ENCODE measurements at places on chromosomes 16 and 17.

DNA sequence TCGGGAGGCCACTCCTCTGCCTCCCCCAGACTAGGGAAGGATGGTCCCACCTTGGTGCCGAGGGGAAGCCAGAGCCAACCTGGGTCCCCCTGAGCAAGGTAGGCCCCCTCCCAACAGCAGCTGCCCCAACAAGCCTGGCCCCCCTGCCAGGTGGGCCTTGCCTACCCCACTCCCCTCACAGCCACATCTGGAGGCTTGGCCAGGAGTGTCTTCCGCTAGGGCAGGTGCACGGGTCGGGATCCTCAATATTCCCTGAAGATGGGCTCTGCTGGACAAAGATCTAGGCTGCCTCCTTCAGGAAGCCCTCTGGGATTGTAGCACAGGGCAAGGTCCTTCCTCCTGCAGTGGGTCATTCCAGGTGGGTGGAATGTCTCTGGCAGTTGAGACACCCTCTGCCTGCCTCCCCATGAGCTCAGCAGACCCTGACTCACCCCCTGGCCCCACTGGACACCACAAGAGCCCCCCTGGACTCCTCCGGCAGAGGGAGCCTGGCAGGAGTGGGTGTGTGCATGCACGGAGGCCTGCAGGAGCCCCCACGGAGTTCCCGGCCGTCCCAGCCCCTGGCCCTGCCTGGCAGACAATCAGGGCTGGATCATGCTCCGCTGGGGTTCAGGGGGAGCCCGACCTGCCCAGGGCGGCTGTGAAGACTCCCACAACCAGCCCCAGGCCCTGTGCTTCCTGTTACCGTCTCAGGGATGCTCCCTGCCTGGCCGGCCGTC is 435 bp downstream of the C1QTNF8 start:
- no peak for DNase-seq

GRCh38 chr17:36142235-36142634 is 34.2 kb downstream of the TBC1D3B start:
- no peak for DNase-seq

DNA sequence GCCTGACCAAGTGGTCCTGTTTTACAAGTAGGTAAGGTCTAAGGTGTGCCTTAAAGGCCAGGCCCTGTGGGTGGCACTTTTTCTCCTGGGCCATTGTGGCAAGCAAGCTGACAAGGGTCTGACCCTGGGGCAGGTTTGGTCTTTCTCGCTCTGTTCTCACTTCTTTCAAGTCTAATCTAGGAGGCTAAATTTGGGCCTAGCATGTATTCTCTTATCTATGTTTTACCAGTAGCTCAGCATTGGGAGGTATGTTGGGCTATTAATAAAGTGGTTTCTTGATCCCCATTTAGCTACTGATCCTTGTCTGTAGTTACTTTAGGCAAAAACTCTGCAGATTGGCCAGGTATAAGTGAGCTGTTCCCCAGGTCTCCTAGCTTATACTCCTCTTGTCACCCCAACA is 77.7 kb downstream of the DNAH3 start:
- DNase-seq, result no peak

DNA sequence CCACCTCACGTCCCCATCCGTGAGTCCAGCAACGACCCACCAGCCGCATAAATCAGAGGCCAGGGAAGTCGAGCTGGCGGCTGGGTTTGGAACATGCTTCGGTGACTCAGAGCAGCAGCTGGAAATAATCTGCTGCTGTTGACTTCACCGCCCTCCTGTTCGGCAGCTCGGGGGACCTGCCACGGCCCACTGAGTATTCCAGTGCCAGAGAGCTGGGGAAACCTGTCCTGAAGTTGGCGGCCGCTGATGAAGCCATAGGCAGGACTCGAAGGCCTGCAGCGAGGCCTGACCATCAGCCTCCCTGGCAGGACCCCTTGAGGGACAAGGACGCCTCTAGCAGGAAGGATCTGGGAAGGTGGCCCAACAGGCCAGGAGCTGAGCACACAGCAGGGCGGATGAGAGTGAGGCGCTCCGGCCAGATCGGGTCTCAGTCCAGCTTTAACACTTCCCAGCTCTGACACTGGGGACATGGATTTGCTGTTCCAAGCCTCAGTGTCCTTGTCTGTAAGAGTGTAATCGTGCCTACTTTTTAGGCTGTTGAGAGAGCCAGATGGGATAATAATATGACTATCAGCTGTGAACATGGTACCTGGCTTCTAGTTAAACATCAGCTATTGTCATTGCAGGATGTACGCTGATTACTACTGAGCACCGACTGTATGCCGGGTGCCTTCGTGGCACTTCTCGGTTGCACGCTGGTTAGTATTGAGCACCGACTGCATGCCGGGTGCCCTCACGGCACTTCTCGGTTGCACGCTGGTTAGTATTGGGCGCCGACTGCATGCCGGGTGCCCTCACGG is 50.4 kb upstream of the CIBAR2 start:
- no peak for DNase-seq

DNA sequence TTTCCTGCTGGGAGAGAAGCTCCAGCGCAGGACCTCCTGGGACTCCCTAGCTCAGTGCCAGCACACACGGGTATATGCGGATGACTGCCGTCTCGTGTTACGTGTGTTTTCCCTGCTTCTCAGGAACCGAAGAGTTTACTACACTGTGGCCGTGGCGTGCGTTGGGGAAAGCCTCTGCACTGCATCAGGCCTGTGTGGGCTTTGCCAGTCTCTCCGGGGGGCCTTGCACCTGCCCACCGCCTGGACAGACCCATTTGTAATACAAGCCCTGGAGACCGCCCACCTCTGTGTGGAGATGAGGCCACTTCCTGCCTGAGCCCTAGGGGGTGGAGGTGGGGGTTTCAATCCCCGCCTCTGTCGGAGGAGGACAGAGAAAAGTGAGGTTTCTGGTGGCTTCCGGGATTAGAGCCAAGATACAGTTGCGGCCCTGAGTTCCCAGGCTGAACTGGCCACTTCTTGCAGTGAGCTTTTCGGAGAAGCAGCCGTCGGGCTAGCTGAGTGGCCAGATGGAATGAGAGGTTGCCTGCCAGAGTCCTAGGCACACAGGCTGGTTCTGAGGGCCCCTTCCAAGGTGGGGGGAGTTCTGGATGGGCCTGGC is 43.4 kb upstream of the GSE1 start:
- no peak for DNase-seq

- no peak for DNase-seq
Measured at GRCh38 chr16:29705030-29705429, 26.1 kb downstream of the QPRT start.

DNA sequence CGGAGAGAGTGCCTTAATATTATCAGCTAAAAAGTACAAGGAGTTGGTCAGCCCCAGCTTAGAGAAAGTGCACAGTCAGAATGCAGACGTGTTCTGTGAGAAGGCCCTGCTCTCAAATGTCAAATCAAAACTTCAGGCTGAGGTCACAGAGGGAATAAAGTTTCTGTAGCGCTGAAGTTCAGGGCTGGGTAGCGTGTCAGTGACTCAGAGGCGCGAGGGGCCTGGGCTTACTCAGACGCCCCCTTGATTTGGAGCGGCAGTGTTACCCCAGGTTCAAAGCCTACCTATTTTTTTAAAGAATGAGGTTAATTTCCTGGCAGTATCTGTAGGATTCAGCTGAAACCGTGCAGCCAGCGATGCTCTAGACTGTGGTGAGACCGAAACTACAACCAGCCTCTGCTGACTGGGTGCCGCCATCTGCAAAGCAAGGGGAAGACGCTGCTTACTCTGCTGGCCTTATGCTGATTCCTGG is 4.8 kb downstream of the CIAO3 start:
- DNase-seq, result no peak

GRCh38 chr16:88619859-88620815 is 18.2 kb upstream of the IL17C start:
- DNase-seq, result no peak

DNA sequence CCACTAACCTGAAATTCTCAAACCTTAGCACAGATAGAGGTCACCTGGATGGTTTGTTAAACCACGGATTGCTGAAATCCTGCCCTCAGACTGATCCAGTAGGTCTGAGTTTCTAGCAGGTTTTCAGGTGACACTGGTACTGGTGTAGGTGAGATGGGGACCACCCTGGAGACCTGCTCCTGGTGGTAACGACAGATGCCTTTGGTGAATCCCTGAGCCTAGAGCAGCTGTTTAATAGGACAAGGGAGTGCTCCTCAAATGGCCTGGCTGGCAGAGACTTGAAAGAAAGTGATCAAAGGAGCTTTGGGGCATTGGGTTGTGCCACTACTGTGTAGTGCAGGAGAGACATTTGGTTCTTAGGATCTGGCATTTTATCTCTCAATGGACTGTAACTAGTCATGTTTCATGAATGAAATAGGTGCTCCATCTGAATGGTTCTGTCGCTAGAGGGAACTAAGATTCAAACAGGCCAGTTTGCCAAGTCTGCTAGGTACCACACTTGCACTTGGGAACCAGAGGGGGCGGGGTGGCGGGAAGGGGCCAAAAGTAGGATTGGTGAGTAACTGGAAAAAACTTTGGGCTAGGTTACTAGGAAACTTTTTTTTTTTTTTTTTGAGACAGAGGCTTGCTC is 2.9 kb upstream of the IFI35 start:
- DNase-seq, result no peak

All from Caco-2 (cell line).